ENCODE measurements at places on chromosomes 2 and 18.

GRCh38 chr2:108701208-108701607 is 18.1 kb upstream of the RANBP2 start:
- DNase-seq, result no peak

GRCh38 chr18:23992089-23992940 is 22.2 kb upstream of the TTC39C start:
- DNase-seq, result peak; percentile 85

DNA sequence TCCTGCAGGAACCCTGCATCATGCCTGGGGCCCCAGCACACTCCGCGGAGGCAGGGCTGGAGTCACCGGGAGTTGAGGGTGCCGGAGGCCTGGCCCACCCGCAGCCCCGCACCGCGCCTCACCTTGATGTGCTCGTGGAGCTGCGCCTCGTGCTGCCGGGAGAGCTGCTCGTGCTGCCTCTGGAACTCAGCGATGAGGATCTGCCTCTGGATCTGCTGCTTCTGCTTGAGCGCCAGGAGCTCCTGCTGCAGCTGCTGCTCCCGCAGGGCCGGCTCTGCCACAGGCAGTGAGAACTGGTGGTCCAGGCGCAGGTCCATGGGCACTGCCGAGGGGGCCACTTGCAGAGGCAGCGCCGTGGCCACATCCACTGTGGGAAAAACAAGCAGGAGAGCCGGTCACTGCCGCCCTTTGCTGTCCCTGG is 211.1 kb downstream of the HDAC4 start:
- no peak for DNase-seq

DNA sequence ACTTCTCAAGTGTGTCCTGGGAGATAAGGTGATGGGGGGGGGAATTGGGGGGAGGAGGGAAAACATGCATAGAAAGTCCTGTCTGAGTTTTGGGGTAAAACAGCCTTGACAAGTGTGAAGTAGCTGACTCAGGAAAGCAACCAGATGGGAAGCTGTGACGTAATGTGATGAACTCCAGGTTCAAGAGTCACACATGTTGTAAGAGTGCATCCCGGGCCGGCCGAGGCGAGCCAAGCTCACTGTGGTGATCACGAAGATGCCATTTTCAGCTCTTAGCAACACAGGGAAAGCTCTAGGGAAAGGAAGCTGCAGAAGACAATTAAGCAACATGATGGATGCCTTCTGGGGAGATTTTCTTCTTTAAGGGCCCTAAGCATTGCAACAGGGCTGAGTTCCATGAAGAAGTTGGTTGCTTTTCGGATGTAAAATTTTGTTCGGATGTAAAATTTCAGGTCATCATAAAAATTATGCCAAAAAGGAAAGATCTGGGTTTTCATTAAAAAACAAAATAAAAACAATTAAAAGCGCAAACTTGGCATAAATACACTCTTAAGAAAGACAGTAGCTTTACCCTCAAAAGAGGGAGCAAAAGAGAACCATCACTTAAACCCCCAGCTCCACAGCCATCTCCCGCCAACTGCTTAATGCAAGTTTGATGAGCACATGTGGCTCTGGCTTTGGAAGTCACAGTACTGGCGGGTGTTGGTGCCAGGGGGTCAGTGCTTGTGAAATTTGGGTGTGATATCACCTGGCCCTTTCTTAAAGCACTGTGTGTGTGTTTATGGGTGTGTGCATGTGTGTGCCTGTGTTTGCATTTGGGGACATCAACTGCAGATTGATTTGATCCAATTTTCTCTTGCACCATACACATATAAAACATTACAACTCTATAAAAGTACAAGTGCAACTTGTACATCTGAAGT is 19.1 kb downstream of the SERTAD2 start:
- no peak for DNase-seq

GRCh38 chr2:143719406-143719805 is 590.2 kb downstream of the ARHGAP15 start:
- no peak for DNase-seq

DNA sequence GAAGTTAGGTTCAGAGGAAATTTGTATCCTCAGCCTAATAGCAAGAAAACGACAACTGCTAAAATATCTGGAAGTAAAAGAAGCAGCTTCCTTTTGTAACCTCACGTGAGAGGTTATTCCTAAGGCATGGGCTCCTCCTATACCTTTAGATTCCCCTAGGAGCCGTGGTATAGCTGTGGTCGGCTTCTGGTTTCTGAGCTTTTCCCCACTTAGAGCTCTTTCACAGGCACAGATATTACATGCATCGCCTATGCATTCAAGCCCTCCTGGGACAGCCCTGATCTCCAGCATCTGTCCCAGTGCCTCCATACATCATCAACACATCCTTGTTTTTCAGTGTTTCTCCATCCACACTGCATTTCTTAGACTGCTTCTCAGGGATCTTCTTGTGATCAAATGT is 289.0 kb downstream of the ALPK2 start:
- DNase-seq, result no peak

- DNase-seq, result no peak
Observed at GRCh38 chr18:58348517-58348916, 280.4 kb downstream of the ALPK2 start.

GRCh38 chr2:172147944-172148650 is 45.4 kb upstream of the DLX2 start:
- no peak for DNase-seq

DNA sequence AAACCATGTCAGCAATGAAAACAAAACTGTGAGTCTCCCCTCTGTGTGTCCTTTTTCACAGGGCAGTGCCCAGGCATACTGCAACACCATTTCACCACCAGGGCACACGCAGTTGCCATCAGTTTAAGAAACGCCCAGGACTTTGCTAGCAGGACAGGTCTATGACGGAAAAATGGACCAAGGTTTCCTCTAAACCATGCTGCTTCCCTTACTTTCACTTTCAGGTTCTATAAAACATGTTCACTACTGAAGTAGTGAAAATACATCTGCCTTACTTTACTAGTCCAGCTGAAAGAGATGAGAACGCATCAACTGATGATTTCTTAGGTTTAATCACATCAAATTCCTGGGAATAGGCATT is 110.5 kb downstream of the TCF4 start:
- peak; percentile 19 for DNase-seq

DNA sequence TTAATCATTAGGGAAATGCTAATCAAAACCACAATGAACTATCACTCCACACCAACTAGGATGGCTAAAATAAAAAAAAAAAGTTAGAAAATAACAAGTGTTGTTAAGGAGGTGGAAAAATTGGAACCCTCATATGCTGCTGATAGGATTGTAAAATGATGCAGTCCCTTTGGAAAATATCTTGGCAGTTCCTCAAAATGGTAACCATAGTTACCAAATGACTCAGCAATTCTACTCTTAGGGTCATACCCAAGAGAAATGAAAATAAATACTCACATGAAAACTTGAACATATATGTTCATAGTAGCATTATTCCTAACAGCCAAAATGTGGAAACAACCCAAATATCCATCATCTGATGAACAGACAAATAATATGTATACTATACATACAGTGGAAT is 15.7 kb upstream of the ACVR2A start:
- no peak for DNase-seq

- no peak for DNase-seq
Observed at GRCh38 chr2:101371636-101372035, 15.7 kb downstream of the CREG2 start.

DNA sequence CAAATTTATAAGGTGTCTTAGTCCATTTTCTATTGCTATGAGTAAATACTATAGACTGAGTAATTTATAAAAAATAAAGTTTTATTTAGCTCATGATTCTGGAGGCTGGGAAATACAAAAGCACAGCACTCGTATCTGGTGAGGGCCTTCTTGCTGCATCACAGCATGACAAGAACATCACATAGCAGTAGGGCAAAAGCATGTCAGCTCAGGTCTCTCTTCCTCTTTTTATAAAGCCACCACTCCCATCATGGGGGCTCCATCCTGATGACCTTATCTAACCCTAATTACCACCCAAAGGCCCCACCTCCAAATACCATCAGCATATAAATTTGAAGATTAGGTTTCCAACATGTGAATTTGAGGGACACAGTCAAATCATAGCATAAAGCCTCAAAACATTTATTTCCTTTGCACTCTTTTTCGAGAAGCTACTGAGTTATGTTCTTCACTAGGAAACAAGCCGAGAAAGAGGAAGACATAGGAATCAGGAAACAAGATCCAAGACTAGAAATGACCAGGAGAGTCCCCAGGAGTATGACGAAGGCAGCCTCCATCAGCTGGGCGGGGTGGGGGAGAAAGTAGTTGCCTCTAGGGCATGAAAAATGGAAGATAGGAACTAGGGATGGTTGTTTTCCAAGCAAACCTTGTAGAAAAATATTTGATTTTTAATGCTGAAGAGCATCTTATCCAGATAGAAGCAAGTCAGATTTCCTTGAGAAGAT is 24.1 kb upstream of the NABP1 start:
- no peak for DNase-seq

GRCh38 chr18:8252371-8252770 is 356.9 kb upstream of the RAB12 start:
- no peak for DNase-seq

- DNase-seq, result no peak
Observed at GRCh38 chr18:6719098-6719846, 10.2 kb upstream of the ARHGAP28 start.

- no peak for DNase-seq
Observed at GRCh38 chr2:216960671-216961268, 100.9 kb upstream of the TNP1 start.

DNA sequence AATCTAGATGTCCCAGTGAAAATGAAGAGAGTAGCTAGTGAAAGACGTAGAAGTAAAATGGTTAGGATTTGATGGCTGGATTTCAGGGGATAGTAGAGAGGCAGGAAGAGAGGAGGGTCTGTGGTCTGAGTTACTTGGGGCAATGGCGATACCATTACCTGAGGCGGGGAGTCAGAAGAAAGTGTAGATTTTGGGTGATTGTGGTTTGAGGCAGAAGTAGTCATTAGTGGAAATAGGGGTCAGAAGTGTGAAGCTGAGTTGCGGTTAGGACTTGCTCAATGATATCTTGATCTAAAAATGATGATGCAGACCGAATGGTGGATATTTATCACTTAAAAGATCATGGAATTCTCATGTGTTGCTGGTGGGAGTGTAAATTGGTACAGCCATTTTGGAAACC is 41.0 kb downstream of the CEP192 start:
- no peak for DNase-seq

DNA sequence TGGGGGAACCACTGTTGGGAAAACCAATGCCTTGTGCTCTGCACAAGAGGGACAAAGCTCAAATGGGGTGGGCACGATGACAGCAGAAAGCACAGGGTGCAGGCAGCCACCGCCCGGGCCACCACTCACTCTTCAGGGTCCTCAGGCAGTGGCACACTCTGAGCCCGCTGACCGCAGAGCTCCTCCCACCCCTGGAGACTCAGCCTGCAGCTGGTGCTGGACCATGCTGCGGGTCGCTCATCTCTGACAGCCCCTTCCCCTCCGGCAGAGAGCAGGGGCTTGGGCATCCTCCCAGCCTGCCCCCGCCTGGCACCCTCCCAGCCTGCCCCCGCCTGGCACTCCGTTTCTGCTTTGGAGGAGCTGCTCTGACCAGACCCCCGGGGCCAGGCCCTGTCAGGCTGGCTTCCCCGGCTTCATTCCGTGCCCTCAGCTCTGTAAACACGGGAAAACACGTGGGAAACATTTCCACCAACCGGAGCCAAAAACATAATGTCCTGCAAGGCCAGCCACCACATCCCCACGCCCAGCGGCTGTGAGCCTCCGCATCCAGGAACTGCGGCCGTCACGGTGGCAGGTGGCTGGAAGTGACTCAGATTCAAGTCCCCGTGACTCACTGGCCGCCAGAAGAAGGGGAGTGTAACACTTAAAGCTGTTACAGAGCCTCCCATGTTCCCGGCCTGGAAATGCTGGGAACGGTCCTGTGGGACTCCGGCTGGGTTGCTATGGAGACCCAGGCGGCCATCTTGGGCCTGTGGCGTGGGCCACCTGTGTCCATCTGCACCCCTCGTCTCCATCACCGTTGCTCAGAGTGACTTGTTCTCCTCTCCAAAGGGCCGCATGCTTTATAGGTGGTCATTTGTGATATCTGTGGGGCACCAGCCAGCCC is 6.8 kb upstream of the SNED1 start:
- DNase-seq, result no peak

- DNase-seq, result no peak
Observed at GRCh38 chr2:45938649-45939511, 287.4 kb downstream of the PRKCE start.

DNA sequence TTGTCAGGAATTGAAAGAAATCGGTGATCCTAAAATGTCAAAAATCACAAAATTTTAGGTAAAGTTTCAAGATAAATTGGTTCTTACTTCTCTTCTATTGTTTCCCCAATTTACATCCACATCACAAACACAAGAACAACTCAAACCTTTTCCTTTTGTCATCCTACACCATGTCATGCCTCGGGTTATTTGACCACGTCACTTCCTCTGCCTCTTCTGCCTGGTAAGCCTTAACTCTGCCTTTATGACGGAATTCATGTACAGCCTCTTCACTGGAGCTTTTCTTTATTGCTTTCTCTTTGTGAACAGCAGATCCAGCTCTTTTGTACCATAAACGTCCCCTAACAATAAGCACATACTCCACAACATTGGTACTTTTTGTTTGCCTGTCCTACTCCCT is 258.0 kb downstream of the DPP10 start:
- no peak for DNase-seq

- no peak for DNase-seq
Observed at GRCh38 chr2:142286618-142287017, 155.8 kb upstream of the LRP1B start.

GRCh38 chr2:109344270-109344805 is 215.3 kb downstream of the SH3RF3 start:
- no peak for DNase-seq

All from CD4-positive, alpha-beta T cell treated with Interleukin-4 for 4 hours (primary cell).